ENCODE measurements at places on chromosomes 16 and 17. TPM values are rescaled to one million over a fixed set of nuclear protein-coding genes. Genes with fewer than 3 reads are reported as not detected.

DNA sequence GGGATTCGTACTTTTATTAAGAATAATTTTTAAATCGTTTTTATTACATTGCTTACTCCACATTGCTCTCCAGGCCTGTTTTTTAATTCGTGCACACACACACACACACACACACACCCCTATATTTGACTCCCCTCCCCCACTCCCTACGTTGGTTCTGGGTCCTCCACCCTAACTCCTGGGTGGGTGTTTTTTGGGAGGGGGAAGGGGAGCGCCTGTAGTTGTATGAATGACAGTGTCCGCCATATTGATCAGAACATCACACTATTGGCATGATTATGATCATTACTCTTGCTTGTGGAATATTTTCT lies 1.3 kb downstream of the GNAO1 start:
- DNase-seq = no peak

DNA sequence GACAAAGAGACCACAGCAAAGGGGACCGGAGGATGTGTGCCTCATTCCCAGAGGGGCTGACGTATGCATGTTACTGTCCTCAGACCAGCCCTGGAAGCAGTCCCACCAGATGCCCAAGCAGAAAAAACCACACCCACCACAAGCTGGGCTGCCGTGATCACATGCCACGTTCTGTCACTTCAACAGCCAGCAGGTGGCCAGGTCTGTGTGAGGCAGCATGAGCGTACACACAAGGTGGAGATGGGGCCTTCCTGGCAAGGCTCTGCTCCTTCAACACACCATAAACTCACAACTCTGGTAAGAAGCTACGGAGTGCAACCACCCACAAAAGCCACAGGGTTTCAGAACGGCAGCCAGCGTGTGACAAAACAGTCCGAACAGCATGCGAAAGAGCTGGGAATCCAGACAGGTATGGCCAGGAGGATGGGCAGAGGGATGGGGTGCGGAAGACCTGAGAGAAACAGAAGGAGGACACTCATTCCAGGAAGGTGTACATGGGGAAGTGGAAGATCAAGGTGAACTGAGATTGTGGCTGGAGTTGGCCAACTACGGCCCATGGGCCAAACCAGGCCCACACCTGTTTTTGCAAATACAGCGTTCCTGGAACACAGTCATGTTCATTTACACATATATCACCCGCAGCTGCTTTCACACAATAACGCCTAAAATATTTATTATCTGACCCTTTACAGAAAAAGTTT lies 27.9 kb downstream of the MBTPS1 start:
- DNase-seq = no peak

DNA sequence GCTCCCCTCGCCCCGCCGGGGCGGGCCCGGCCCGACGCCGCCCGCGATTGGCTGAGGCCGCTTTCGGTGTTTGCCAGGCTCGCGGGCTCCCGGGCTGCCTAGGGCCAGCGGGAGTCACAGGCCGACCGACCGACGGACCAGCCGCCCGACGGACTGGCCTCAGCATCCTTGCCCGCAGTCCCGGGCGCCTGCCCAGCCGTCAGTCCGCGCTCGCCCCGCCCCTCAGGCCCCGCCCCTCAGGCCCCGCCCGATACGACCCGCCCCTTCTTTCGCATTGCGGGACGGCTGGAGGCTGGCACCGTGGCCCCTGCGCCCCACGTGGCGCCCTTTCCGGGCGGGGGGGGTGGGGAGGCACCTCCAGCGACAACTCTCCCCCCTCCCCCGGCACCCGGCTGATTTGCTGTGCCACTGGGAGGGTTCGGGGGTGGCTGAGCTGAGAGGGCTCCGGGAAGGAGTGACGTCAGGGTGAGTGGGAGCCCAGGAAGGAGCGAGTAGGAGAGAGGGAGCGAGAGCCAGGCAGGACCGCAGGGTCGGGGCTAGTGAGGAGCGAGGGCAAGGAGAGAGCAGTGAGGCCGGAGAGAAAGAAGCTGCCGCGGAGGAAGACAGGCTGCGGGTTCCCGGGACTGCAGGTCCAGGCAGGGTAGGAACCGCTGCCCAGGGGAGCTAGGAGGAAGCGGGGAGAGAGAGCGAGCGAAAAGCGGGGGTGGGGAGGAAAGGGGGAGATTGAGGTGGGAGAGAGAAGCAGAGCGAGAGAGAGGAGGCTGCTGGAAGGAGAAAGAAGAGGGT lies at the start of gene ASPHD1:
ASPHD1 (plus strand) TSS at position 387 of the 786 bp plus-strand sequence. CDS start 484 bp downstream, outside the sequence.
- peak; percentile 92 for DNase-seq

- no peak for DNase-seq
Measured at GRCh38 chr17:51947160-51947735, 211.3 kb downstream of the CA10 start.

- DNase-seq = no peak
Measured at GRCh38 chr17:9298776-9299295, 276.8 kb downstream of the STX8 start.

DNA sequence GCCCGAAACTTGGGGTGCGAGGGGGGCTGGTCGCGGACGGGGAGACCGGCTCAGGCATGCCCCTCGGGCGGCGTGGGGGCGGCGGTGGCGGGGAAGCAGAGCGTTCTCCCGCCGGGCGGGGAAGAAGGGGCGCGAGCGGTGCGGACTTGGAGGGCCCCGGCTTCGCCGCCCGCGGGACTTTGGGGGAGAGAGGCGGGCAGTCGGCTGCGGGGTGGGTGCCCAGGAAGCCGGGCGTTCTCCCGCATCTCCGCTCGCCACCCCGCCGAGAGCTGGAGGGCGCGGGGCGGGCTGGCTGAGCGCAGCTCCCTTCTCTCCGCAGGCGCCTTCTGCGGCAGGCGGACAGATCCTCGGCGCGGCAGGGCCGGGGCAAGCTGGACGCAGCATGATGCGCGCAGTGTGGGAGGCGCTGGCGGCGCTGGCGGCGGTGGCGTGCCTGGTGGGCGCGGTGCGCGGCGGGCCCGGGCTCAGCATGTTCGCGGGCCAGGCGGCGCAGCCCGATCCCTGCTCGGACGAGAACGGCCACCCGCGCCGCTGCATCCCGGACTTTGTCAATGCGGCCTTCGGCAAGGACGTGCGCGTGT lies 772 bp downstream of the NTN1 start:
- peak; percentile 36 for DNase-seq

- no peak for DNase-seq
Measured at GRCh38 chr16:25988084-25988483, 296.3 kb downstream of the HS3ST4 start.

- DNase-seq = no peak
Measured at GRCh38 chr17:56499799-56500388, 93.6 kb upstream of the NOG start.

GRCh38 chr17:1577182-1577581 lies 14.6 kb upstream of the PITPNA start:
- peak; percentile 79 for DNase-seq

DNA sequence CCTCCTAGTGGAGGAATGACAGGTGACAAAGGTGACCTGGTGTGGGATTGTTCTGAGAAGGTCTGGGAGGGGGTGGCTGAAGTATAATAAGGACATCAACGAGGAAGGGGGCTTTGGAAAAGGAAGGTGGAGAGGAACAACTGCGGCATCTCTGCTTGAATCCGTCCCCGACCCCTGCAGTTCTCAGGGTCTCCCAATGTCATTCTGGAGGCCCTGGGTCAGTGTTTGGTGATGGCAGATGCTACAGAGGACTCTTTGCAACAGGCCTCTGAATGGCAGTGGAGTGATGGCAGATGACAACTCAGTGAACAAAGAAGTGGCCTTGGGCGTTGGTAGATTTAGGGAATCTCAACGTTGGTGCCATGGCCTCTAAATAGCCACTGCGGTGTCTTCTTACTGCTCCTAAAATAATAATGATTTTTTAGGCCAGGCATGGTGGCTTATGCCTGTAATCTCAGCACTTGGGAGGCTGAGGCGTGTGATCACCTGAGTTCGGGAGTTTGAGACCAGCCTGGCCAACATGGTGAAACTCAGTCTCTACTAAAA lies 1.3 kb downstream of the ENGASE start:
- DNase-seq = no peak

GRCh38 chr17:1074886-1075605 lies 78.1 kb downstream of the TIMM22 start:
- no peak for DNase-seq

- DNase-seq = no peak
Measured at GRCh38 chr17:3692346-3692745, 3.6 kb downstream of the P2RX5 start.

SULT1A3 gene
- 5.3 TPM for total RNA-seq

KRT36 gene
- not detected for total RNA-seq

PRSS21 gene
- not detected for total RNA-seq

HIC1 gene
- 3.3 TPM for total RNA-seq

GRAP gene
- 1.6 TPM for total RNA-seq

FLYWCH1 gene
- total RNA-seq = 22.8 TPM

KRT31 gene
- total RNA-seq = 1.2 TPM

TNK1 gene
- total RNA-seq = 0.82 TPM
